Spinal cord (tissue), 10 donors: ENCODE measurements at places on chromosomes 11 and 22.
A peak's percentile ranks its signal among the peaks of the same experiment; 100 is the strongest.

- no peak for DNase-seq
Observed at GRCh38 chr11:20026629-20027555, 133.4 kb downstream of the DBX1 start.

- no peak for DNase-seq
Observed at GRCh38 chr22:42069801-42070516, 653 bp downstream of the NAGA start.

DNA sequence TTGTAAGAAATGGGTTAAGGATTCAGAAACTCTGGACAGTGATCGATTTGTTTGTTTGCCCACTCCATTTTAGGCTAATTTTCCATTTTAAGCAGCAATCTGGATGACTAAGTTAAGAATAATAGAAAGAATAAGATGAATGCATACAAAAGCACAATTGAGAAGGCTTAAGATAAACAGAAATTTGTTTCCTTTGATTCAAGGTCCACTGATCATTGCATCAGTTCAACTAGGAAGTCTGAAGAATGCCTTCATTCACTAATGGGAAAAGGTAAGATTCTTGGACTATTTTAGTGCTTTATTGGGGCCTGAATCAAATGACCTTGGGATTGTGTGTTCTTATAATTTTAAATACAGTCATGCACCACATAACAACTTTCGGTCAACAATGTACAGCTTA, 140.8 kb downstream of the CADM1 start:
- no peak for DNase-seq

- DNase-seq = no peak
Observed at GRCh38 chr11:94876222-94876621, 97.1 kb downstream of the CWC15 start.

DNA sequence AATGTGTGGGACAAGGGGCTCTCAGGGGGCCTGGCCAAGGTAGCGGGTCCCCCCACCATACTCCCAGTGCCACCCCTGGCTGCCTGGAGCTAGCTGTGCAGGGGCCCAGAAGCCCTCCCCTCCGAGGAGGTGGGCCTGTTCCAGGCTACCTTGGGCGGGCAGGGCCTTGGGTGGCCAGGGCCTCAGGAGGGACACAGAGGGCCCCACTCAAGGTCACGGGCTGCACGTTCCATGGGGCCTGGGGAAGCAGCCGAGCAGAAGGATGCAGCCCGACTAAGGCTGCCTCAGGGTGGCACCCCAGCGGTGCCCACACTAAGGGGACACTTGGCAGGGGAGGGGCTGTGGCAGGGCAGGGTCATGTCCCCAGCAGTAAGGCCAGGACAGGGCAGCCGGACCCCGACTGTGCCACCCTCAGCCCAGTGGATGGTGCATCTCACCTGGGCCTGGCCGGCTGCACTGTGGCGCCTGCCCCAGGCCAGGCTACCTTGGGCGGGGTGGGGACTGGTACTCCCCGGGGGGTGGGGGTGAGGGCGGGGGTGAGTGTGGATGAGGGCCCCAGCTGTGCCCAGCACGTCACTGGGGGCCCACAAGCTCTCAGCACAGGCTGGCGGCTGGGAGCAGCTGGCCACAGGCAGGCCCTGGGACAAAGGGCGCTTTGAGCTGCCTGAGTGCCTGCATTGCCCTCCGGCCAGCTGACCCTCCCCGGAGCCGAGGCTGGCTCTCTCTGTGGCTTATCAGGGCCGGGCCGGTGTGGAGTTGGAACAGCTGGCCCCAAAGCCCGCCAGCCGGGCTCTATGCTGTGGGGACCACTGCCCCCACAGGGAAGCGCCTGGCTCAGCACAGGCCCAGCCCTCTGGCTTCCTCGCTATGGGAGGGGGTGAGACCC, 117.1 kb downstream of the KCNQ1 start:
- peak; percentile 70 for DNase-seq

DNA sequence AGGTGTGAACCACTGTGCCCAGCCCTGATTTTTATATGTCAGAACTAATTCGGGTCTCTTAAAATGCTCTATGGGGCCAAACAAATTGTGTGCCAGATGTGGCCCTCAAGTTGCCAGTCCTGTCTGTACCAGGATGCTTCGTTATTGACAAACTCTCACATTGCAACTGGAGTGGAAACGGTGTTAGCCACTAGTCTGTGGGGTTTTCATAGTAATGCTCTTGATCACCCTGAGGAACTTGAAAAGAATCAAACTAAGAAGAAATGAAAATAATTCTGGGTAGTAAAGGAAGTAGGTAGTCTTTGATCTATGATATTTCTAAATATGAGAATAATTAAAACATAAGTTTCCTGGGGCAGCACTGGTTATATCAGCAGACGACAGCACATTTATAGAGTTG, 67.3 kb upstream of the ADSL start:
- no peak for DNase-seq

DNA sequence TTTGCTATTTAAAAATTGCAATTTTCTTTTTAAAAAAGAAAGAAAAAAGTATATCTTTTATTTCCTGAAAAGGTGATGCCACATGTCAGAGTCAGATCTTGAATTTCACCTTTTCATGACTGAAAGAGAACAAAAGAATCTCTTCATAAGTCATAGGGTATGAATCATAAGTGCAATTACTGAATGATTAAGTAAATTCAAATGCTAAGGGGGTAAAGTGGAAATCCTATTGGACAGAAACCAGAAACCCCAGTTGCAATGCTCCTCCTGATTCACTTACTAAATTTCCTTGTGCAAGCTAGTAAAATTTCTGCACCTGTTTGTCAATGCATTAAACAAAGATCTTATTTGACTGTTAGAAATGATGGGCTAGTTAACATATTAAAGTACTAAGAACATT, 8.2 kb upstream of the PRRG4 start:
- no peak for DNase-seq

GRCh38 chr11:86184728-86185380, 59.7 kb upstream of the EED start:
- DNase-seq = no peak

DNA sequence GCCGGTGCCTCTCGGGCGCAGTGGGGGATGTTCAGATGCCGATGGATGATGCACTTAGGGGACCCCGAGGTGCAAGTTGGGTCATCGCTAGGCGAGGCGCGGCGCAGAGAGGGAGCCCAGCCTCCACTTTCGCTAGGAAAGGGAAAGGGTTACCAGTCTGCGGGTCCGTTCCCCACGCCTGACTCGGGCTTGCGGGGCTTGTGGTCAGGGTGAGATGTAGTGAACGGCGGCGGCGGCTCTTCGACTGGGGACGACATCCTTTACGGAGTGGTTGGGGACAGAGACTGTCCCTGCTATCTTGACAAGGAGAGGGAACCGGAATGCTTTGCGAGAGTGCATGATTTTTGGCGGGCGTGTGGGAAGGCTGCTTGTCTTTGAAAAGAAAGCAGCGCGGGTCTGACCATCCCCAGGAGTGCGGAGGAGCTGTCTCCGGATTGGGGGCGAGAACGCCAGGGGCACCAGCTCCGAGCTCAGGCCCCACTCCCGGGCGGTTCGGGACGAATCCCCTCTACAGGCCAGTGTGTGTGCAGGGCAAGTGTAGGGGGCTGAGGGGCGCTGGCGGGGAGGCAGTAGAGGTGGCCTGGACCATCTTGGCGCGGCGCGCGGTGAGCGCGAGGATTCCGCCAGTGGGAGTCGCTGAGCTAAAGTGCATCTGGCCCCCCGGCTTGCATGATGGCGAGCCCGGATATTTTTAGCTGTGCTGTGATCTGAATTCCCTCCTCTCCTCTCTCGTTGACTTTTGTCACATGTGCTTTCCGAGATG, 1.1 kb downstream of the FAT3 start:
- no peak for DNase-seq

GRCh38 chr11:72834905-72835304, 20.7 kb downstream of the ATG16L2 start:
- DNase-seq = no peak

GRCh38 chr11:35548925-35549561, 23.6 kb upstream of the PAMR1 start:
- DNase-seq = no peak

GRCh38 chr11:63877658-63878241, 38.8 kb downstream of the MARK2 start:
- DNase-seq = no peak

DNA sequence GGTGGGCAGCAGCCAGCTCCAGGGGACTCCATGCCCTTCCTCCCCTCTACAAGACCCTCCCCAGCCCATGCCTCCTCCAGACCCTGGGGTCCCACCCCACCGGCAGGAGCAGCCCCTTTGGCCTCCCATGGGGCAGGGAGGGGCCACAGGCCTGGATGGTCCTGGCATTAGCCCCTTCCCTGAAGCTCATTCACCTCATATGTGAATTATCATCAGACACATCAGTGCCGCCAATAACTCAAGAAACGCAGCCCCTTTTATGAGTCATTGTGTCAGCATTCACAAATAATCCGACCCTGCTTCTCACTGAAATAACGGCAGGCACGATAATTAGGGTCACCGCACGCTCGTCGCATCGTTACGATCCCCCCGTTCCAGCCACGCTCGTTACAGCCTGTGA, 124.2 kb downstream of the BRD1 start:
- DNase-seq = no peak

- no peak for DNase-seq
Observed at GRCh38 chr11:62921573-62922188, 518 bp upstream of the CHRM1 start.

DNA sequence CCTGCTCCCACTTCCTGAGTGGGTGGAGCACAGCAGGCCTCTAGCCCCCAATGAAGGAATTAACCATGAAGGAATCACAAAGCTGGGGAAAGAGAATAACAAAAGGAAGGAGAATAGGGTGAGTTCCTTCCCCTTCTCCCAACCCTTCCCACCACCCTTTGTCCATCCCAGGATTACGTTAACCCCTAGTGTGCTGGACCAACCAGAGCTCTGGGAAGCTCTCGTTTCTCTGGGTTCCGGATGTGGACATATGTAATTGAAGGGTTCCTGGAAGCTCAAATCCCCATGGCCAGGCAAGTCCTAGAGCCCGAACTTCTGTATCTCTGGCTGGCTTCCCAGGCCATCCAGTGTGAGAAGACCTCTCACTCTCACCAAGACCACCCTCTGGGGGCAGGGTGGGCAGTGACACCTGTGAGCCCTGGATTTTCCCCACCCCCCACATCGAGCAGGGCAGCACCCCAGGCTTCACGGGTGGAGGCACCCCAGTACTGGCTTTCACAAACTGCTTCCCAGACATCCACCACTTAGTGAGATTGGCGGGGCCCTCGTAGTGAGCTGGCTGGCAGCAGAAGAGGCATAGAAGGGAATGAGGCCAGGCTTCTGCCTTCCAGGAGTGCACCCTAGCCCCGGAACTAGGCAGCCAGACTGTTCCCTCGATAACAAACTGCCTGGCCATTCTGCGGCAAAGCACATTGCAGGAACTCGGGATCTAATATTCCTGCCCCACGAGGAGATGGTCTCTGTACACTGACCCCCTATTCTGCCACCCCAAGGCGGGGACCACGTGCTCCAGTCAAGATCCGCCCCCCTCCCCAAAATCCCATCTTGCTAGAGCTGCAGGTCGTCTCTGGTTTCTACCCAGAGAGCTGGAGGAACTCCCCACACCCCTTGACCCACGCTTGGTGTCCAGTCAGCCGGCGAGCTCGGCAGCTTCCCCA, 2.1 kb downstream of the NECTIN1 start:
- DNase-seq = no peak

DNA sequence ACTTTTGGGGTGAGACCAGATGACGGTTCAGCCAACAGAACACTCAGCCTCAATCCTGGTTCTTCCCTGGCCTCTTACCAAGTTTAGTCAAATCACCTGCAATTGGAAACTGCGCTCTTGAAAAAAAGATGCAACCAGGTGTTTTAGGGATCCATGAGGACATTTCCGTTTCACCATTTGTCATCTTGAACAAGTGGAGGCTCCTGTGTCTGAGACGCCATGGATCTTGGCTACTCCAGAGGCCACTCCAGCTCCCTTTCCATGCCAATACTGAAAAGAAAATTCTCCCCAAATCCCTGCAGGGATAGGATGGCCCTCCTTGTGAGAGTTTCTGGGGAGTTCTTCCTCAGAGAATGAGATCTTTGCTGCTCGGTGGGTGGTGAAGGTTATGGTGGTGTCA, 27.7 kb downstream of the LRRC74B start:
- DNase-seq = no peak

- peak; percentile 35 for DNase-seq
Observed at GRCh38 chr11:59822989-59823566, 12.5 kb upstream of the MRPL16 start.

DNA sequence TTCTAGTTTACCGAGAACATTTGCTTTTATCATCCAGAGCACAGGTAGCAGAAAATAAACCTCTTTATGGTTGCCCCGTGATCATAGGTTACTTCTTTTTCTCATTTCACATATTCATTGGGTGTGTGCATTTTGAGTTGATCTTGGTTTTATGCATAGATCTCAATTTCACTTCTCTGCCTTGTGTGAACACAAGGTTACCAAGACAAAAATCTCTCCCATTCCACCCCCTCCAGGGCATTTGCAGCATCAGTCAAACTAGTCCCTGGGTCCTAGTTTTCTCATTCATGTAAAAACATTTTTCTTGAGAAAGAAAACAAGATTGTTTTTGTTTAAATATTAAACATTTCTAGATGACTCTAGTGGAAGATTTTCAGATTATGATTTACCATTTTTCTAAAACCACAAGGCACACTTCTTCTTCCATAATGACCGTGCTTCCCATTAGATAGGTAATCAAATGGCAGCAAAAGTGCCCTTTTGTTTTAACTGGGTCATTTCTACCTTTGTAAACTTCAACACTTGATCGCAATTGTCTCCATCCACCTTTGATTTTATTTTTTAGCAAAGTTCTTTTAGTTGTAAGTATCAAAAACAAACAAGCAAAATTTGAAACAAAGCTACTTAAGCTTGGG, 526.6 kb upstream of the CADM1 start:
- no peak for DNase-seq

DNA sequence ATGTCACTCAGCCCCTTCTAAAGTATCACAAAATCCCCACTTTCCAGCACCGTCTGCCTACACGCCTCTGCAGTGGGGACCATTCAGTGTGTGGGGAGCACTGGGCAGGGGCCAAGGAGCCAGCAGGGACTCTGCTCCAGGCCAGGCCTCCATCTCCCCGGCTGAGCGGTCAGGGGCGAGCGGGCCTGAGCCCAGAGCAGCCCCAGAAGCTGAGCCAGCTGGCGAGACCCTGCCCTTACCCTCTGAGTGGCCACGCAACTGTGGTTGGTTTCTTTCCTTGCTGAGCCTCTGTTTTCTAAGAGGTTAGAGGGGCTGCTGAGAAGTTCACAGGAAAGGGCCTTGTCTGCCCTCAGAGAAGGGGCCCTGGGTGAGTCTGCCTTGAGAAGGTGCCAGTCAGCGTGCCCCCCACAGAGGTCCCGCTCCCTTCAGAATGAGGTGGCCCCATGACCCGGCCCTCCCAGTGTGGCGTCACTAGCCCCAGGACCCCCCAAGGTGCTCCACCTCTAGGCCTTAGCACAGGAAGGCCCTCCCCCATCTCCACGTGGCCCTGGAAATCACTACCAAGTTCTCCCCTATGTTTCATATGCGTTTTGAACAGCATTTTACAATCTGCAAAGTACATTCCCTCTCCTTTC, 46.9 kb downstream of the WNT11 start:
- DNase-seq = no peak

- DNase-seq = no peak
Observed at GRCh38 chr22:36184433-36185025, 17.1 kb downstream of the APOL4 start.

GRCh38 chr11:126246636-126247035, 22.1 kb downstream of the SRPRA start:
- DNase-seq = no peak
